ENCODE measurements at places on chromosomes 6 and 20.
A peak's percentile ranks its signal among the peaks of the same experiment; 100 is the strongest.

- no peak for DNase-seq
Measured at GRCh38 chr6:32355018-32355417, 16.7 kb downstream of the TSBP1 start.

DNA sequence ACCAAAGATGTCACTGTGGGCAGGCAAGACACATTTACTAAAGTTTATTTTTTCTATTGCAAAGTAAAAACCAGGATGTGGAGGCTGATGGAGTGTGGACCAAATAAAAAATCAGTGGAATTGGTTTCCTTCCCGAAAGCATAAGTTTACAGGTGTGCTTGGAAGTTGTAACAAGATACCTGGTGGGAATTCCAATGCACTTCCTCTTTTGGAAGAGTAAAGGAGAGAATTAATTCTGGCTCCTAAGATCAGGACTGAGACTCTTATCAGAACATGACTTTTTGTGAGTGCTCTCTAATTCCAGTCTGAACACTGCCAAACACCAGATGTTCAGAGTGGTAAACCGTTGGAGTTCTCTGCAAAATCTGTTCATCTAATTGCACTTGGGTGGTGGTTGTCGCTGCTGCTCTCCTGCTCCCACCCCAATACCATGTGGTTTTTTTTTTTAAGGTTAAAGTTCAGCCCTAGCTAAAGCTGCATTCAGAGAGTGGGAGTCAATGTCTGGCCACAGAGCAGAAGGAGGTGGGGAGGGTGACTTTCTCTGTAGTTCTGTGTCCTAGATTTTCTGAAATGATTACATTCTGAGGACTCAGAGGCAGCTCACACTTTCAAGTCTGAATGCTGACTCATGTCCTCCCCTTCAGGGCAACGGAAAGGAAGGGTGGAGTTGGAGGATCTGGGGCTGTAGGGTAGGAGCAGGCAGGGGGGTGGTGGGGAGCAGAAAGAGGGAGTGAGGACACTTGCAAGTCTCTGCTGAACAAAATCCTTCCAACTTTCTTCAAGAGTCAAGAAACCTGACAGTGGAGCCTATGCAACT, 275.8 kb upstream of the PRDM1 start:
- no peak for DNase-seq

DNA sequence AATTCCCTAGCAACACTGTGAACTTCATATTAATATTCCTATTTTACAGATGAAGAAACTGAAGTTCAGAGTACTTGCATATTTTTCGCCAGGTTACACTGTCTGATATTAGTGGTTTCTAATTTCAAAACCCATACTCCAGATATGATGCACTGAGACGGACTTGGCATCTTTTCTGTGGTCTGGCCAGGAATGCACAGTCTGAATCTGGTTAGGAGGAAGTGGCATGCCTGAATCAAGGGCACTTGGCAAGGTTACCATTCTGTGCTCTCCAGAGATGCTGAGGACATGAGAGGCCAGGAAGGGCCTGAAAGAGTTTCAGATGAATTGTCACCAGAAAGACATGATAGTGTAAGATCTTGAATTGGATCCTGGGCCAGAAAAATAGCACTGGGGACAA, 150.1 kb downstream of the HAO1 start:
- DNase-seq: no peak

GRCh38 chr20:20687319-20687718, 25.1 kb downstream of the RALGAPA2 start:
- DNase-seq: no peak

DNA sequence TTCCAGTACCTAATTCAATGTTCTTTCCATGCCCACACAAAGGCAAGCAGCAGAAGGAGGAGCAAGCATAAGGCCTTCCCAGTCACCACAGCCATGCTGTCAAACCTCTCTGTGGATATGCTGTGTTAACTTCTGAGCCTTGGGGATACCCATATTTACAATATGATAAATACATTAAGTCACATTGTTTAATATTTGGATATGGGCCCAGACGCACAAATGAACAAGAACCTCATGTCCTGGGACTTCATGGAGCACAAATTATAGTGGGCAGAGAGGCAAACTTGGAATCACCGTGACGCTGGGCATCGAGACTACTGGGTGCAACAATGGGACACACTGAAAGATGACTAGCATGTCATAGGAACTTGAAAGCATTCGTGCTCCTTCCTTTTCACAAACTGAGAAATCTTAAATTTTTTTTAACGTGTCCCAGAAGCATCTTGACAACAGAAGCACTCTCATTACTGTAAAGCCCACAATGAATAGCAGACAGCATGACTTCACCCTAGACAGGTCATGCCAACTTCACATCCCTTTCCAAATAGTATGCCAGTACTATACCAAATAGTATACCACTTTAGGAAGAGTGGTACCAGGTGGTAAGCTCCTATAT, 16.0 kb downstream of the SOD2 start:
- no peak for DNase-seq

DNA sequence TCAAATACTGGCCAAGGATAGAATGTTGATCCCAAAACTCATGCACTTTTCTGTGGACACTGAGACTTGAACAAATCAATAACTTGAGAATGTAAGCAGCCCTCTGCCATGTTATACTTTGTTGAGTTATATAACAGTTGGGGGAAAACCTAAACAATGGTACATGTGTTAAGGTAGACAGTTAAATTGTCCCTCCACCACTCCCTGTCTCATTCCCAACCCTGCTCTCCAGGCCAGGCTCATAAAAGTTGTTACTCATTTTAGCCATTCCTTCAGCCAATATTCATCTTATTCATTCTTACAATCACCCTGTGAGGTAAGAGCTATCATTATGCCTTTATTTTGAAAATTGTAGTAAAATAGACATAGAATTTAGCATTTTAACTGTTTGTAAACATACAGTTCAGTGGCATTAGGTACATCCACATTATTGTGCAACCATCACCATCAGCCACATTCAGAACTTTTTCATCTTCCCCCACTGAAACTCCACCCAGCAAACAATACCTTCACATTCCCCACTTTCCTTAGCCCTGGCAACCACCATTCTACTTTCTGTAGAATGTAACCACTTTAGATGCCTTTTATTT, 38.2 kb upstream of the IER3 start:
- DNase-seq: no peak

GRCh38 chr6:17714879-17715851, 8.4 kb upstream of the NUP153 start:
- no peak for DNase-seq

GRCh38 chr6:133873538-133873937, 15.4 kb upstream of the TCF21 start:
- DNase-seq: no peak

DNA sequence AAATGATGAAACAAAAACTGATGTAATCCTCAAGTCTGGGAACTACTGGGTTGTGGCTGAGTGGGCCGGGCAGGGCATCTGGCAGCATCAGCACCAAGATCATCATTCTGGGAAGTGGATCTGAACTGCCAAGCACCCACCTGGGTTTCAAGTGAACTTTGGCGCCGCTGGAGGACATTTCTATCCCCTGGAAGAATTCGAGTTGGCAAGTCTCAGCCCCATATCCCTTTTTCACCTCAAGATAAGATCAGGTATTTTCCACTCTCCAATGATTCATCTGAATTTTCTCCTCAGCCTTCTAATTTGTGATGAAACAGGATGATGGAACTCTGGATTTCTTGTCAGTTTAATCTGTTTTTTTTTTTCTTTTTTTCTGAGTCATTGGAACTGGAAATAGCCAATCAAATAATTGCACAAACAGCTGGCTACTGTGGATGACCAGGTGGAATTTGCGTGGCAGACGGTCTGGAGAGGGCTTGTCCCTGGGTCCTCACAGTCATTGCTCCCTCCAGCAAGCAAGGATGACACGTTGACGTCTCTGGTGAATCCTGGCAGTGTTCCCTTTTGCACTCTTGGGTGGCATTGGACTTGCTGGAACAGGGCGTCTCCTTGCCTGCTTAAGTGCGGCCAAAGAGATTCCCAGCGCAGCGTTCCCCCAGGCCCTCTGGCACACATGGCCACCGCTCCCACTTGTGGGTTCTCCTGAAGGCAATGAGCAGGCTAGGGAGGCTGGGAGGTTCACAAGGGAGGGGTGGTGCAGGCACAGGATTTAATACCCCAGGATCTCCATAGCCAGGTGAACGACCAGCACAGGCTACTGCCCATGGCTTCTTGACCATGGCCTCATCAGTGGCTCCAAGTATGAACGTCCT, 80.4 kb downstream of the DHX35 start:
- no peak for DNase-seq

DNA sequence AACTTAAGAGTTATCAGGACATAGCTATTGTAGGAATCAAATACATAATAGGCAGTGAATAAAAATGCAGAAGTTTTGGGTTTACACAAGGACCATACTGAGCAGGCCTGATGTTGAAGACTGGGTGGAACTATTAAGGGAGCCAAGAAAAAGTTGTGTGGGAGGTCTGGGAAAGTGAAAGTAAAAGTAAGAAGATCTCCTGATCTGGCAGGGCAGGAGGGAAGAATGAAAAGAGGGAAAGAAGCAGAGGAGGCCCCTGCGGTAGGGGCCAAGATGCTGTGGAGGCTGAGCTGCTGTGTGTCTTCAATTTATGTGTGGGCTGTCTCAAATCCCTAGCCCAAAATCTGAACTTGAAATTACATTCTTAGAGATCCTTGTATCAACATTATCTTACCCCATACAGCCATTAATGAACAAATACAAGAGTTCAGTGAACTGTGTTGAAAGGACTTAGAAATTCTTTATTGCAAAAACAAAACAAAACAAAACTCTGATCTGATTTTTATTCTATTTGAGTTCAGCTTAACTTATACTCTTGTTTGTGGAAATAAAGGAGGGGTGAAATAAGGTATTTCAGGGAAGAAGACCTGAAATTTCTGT, 1183.8 kb downstream of the HACE1 start:
- no peak for DNase-seq

DNA sequence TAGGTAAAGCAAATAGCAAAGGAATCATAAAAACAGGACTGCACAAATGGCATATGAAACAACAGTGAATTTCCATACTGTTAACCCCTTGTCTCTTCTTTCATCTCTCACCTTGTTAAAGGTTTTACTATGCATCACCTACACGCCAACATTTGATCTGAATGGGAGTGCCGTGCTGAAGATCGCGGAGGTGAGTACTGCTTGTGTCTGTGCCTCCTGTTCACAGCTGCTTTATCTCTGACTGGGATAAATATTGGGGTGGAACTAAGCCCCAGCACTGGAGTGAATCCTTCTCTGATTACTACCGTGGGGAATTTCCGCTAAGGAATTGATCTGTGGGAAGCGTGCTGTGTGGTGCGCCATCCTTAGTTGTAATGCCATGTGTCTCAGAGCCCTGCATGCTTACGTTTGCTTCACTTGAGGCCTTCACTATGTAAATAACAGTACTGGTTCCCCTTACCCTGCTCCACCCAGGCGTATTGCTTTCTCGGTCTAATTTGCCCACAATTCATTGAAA, 11.4 kb upstream of the PBOV1 start:
- DNase-seq: no peak

DNA sequence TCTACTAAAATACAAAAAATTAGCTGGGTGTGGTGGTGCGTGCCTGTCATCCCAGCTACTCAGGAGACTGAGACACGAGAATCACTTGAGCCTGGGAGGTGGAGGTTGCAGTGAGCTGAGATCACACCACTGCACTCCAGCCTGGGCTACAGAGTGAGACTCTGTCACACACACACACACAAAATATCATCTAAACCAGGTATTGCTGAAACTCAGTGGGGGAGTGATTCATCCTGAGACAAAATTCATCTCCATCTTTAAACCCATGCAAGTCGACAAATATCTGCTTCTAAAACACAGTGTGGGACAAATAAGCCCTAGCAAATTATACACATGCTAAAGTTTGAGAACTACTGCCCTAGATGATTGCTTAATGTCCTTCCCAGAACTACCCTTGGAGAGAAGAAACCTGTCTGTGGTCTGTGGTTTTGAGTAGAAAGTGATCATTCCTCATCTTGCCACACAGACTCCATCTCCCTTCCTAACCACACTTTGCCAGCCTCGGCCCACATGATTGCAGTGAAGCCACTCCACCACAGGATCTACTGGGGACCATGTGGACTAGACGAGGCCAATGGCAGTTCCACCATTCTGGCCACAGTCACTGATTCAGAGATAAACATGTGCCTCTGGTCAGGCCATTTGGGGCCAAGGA, 130.3 kb downstream of the OPRM1 start:
- no peak for DNase-seq

- no peak for DNase-seq
Measured at GRCh38 chr20:36063916-36064657, 90.5 kb upstream of the EPB41L1 start.

- DNase-seq: no peak
Measured at GRCh38 chr6:23334360-23334759, 765.0 kb downstream of the HDGFL1 start.

DNA sequence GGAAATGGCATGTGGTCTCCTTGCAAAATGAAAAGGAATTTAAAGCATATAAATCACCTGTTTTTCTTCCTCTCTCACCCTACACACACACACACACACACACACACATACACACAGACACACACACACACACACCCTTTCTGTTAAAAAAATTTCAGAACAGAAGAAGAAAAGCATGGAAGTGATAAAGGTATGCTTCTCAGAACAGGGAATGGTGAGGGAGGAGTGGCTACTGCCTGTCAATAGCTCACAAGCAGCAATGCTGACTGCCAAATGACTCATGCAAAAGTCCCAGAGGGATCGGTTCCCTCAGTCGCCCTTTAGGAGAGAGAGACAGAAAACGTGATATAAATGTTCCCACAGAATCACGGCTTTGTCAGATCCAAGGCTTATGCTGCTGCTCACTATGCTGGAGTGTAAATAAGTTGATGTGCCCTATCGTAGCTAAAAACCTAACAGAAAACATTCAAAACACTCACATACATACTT, 102.6 kb downstream of the IBTK start:
- DNase-seq: no peak

GRCh38 chr20:47317127-47317895, 39.2 kb downstream of the ZMYND8 start:
- DNase-seq: peak; percentile 43

DNA sequence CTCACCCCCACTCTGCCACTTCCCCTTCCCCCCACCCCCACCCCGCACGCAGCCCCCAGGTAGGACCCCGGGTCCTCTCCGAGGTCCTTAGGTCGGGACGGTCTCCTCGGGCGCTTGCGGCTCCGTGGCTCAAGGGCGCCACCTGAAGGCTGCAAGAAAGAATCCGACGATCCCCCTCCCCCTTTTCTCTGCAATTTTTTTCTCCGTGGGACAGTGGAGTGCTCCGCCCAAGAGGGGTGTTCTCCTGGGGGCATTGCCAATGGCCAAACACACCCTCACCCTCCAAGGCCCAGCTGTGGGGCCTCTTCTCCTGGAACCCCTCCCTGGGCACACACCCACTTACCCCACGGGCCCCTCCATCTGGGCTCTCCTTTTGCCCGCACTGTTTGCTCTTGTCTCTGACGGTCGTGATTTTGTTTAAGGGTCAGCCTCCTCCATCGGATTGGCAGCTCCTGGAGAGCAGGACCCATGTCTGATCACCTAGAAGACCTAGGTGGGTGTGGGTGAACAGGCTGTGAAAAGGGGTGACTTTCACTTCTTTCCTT, 1.1 kb upstream of the TMEM74B start:
- DNase-seq: peak; percentile 29

DNA sequence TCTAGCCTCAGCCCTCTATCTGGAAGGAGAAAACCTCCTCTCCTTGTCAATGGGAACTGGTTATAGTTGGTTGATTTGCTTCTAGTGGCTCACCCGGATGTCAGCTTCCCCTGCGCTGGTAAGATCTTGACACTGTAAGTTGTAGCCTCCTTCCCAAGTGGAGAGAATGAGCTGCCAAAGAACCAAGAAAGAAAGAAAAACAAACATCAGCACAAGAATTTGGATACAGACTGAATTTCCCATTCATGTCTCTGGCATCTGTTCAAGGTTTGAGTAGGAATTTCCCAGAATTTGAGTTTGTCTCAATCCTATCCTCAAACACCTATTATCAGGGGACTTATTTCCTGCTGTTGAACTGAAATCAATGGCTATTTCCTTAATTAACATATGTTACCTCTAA, 44.1 kb downstream of the ELOVL2 start:
- DNase-seq: no peak

All from stimulated activated CD4-positive, alpha-beta T cell treated with anti-CD3 and anti-CD28 coated beads, Interleukin-1b, Interleukin-23, amount 100 ng/mL, for 1 hour (primary cell).